NCI-H774 (cell line): ENCODE measurements at places on chromosomes 2 and 18.

- no peak for DNase-seq
These were observed 138.6 kb upstream of the GLI2 start for GRCh38 chr2:120596990-120597594.

DNA sequence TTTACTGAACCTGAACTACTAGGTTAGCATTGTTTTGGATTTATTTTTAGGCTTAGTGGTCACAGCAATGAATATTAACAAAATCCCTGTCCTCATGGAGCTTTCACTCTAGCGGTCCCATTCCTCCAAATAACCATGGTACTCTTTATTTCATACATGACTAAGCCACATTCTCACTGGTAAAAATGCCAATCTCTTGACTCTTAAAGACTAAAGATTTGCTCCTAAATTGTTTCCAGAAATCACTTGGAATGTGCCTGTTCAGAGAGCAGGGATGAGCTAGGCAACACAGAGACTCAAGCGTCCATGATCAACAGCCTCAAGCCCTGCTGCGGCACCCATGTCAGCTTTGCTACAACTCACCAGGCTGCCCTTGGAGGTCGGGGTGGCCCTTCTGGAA, 13.5 kb downstream of the LMAN1 start:
- DNase-seq = no peak

DNA sequence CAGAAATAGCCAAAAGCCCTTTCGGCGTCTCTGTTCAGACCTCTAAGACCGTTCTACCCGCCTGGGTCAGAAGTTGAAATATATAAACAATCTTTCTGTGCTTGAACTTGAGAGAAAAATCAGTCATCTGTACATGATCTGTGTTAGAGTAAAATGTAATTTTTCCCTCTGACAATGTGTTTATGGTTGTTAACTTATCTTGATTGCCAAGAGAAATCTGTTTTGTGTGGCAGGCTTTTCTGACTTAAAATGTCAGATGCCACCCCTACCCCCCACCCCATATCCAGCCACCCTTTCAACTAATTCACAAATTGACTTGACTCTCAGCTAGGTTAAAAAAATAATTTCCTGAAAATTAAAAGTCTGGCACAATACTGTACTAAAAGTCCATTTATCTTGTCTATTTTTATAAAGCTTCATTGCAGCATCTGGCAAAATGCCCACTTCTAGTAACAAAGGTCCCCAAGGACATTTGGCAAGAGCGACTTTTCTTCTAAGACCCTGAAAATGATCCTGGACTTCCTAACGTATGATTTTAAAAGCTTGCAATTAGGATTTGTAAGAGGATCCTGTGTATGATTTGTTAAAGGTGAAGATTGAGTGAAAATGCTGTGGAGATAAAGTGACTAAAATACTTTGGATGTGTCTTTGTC, 304.2 kb downstream of the EPHA4 start:
- no peak for DNase-seq

DNA sequence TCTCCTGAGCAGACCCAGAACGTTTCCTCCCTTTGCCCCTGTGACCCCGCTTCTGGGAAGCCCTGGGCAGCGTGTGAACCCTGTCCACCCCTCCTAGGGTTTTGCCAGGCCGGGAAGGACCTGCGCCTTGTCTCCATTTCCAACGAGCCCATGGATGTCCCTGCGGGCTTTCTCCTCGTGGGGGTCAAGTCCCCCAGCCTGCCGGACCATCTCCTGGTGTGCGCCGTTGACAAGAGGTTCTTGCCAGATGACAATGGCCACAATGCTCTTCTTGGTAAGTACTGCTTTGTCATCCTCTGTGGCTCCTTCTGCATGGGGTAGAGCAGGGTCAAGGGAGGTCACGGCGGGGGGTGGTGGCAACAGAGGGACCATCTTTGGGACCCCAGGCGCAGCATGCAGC, 32.5 kb downstream of the GREB1 start:
- DNase-seq = no peak

- peak; percentile 12 for DNase-seq
These were observed 31.5 kb upstream of the SIX2 start for GRCh38 chr2:45040786-45041185.
